ENCODE measurements at places on chromosomes 6 and 20.

- no peak for DNase-seq
These were observed 8.1 kb upstream of the ID1 start for GRCh38 chr20:31596831-31597480.

- DNase-seq, result no peak
These were observed 46.1 kb upstream of the MTRF1L start for GRCh38 chr6:153048631-153049030.

DNA sequence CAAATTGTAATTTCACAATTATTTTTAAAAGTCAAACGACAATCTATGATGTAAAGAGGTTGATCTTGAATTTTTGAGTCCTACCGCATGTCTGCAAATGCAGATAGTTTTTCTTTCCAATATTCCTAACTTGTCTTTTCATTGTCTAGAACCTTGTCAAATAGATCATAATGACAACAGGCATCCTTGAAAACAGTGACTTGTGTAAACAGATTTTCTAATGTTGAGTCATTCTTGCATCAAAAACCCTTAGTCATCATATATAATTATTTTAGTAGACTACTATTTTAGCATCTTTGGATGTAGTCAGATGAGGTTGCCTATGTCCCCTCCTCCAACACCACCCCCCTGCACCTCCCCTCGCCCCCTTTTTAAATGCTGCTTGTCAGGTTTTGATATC lies 43.8 kb downstream of the BMP6 start:
- DNase-seq, result no peak

GRCh38 chr6:147711476-147711875 lies 203.0 kb downstream of the SAMD5 start:
- no peak for DNase-seq

DNA sequence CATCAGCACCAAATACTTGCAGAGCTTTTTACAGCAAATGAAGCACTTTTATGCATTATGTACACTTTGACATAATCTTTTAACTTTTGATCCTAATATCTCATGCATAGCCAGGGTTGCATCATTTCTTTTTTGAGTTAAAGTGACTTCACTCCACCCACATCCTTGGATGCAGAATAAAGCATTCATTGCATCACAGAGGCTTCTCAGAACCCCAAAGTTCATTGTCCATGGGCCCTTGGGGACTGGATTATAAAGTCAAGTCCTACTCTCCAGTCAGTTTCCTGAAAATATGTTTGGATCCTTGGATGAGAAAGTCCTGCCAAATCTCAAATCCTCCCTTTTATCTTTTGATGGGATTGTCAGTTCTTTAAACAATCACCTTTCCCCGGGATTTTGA lies 10.6 kb upstream of the EFHC1 start:
- no peak for DNase-seq

- DNase-seq, result no peak
These were observed 171.3 kb upstream of the AGPAT4 start for GRCh38 chr6:161445021-161445799.

GRCh38 chr20:42204109-42204660 lies 586.0 kb upstream of the CHD6 start:
- no peak for DNase-seq

DNA sequence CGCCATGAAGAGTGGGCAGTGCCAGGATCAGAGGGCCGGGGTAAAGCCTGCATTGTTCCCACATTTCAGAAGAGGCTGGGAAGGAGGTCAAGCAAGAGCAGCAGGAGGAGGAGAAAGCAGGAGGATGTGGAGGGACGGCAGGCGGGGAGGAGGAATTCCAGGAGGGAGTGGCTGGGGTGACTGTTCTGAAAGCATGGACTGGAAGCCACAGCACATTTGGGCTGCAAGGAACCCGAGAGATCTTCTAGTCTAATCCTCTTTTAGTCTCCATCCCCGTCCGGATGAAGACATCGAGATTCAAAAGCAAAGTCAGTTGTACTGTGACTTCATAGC lies 76.9 kb downstream of the FAM50B start:
- no peak for DNase-seq

GRCh38 chr20:835608-836045 lies 2.1 kb downstream of the FAM110A start:
- DNase-seq, result no peak

- DNase-seq, result no peak
These were observed 322.1 kb downstream of the RNGTT start for GRCh38 chr6:88641178-88641903.

GRCh38 chr6:158207422-158207788 lies 39.3 kb downstream of the GTF2H5 start:
- no peak for DNase-seq

- no peak for DNase-seq
These were observed 5.5 kb upstream of the BAK1 start for GRCh38 chr6:33585403-33586107.

DNA sequence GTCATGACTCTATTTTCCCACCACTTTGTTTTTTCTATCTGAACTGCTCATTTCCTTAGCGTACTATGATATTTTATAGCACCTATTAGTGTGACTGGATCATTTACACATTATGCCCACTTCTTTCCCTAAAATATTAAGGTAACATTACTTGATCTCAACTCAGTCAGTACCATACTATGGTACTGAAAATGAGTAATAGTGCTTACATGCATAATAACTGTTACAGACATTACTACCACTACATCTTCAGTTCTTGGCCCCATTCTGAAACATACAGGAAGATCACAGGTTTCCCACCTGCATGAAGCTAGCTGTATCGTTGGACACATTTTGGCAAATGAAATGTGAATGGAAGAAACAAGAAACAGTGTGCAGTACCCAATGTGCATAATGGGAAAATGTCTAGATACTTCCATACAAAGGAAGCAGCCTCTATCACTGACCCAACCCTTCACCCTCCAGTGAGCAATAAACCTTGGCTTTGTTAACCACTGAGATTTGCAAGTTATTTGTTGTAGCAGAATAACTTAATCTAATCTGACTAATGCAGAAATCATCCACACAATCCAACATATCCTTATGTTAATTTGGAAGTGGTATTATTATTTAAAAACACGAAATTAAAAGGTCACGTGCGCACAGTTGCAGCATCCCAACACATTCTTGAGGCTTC lies 108.6 kb upstream of the DOK5 start:
- DNase-seq, result no peak

GRCh38 chr20:47999166-47999565 lies 213.9 kb upstream of the SULF2 start:
- DNase-seq, result no peak

GRCh38 chr20:49482621-49483017 lies at the start of gene KCNB1:
TSS of gene KCNB1 (minus strand) at chr20:49482668. CDS start at chr20:49482480, 188 bp downstream.
- peak; percentile 60 for DNase-seq

DNA sequence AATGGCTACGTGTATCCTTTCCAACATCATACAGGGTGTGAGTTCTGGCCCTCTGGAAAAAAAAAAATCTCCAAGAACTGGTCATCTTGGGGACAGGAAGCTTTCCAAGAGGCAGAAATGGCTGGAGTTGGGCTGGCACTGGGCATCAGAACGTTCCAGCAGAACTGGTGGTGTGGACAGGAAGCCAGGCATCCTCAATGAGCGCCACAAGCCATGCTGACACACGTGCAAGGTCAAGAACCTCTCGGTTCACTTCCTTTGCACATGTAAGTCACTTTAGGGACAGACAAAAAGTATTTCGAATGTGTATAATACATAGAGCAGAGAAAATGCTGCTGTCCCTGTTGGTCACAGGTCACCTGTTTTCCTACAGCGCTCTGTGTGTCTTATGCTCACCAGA lies 27.4 kb upstream of the RIN2 start:
- no peak for DNase-seq

DNA sequence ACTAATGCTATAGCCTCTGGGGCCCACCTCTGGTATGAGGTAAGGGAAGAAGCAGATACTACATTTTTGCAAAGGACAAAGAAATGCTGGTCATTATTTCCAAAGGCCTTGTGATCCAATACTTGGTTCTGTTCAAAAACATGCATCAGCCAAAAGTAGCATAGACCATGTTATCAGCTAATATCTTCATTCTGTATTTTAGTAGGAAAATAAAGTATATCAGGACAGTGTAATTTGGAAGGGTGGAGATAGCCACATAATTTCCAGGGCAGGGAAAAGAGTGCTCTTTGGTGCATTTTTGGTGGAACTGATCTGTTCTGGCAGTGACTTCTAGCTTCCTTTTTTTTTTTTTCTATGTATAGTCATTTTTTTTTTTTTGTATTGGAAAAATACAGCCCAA lies 258.0 kb upstream of the SOX4 start:
- DNase-seq, result no peak

DNA sequence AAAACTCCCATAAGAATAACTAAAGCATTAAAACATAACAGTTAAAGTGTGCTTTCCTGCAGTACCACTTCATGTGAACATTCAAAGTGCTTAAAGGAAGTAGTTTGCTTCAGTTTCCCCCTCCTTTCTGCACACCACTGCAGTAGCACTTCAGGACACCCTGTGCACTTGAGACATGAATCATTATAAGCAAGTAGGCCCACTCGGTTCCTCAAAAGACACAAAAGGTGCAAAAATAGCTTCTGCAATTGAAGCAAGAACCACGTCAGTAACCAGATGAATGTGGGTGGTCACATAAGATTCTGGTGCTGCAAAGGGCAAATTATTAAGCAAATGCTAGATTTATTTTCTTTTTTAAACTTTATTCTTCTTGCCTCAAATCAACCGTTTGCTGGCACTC lies 160.6 kb downstream of the HIVEP2 start:
- DNase-seq, result no peak

- DNase-seq, result no peak
These were observed 80.7 kb upstream of the MRAP2 start for GRCh38 chr6:83952830-83953229.

- peak; percentile 39 for DNase-seq
These were observed 124.6 kb upstream of the BTN3A2 start for GRCh38 chr6:26240157-26241032.

- no peak for DNase-seq
These were observed 2.4 kb upstream of the PPP1R14C start for GRCh38 chr6:150140236-150140969.

- no peak for DNase-seq
These were observed 90.4 kb downstream of the PLEKHG1 start for GRCh38 chr6:150689900-150690590.

GRCh38 chr6:14701946-14702345 lies 543.9 kb upstream of the JARID2 start:
- DNase-seq, result no peak

DNA sequence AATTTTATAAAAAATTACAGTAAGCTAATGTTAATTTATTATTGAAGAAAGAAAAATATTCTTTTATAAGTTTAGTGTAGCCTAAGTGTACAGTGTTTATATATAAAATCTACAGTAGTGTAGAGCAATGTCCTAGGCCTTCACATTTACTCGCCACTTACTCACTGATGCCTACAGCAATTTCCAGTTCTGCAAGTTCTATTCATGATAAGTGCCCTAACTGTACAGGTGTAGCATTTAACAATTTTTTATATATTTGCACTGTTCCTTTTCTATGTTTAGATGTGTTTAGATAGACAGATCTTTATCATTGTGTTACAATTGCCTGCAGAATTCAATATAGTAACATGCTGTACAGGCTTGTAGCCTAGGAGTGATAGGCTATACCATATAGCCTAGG lies 80.1 kb upstream of the HDAC2 start:
- no peak for DNase-seq

DNA sequence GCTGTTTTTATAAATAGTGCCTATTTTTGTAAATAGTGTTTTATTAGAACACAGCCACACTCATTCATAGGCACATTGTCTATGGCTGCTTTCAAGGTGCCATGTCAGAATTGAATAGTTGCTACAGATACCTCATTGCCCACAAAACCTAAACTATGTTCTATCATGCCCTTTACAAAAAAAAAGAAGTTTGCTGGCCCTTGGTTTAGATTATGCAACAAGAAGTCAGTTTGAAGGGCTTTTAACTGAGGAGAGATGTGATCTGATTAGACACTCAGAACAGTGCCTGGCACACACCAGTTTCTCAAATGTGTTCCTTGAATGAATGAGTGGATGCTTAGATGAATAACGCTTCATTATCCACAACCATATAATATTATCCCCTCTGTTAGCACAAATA lies 366.1 kb downstream of the MAFB start:
- DNase-seq, result no peak

DNA sequence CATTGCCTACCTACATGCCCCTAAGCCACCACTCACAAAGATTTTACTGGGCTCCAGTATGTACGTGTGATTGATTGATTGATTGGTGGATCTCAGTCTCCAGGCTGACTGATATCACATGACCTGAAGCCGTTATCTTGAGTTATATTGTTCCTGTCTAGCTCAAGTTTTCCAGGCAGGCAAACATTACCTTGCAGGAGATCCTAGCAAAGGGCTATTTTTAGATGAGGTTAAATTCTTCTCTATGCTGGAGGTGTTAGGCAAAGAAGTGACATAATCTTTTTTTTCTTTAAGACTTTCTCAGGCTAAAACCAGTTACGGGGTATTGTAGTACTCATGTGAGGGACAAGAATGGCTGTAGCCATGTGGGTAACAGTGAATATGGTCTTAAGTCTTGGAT lies 125.2 kb downstream of the DOK5 start:
- DNase-seq, result no peak
